NCI-H524 (cell line): ENCODE measurements at places on chromosomes 3 and 15.

- no peak for DNase-seq
Observed at GRCh38 chr3:27200721-27201489, 168.3 kb downstream of the NEK10 start.

GRCh38 chr3:4399476-4399875 is 67.6 kb downstream of the SUMF1 start:
- no peak for DNase-seq

DNA sequence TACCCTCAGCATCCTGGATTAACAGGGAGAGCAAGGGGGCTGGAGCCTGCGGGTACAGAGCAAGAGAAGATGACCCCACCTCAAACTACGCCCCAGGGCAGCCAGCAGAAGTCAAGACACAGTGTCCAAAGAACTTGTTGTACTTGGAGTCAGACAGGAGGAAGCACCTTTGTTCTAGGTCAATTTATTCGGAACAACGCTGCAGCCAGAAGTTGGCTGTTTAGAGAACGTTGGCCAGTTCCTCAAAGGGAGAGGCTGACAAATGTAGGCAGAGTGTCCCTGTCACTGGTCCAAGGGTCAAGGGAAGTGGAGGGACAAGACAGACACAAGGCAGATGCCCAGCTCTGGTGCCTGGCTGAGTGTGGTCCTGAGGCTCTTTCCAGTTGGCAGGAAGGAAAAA is 32.1 kb upstream of the PIAS1 start:
- no peak for DNase-seq

GRCh38 chr3:25830373-25831280 is 40.7 kb downstream of the OXSM start:
- DNase-seq, result peak; percentile 59

DNA sequence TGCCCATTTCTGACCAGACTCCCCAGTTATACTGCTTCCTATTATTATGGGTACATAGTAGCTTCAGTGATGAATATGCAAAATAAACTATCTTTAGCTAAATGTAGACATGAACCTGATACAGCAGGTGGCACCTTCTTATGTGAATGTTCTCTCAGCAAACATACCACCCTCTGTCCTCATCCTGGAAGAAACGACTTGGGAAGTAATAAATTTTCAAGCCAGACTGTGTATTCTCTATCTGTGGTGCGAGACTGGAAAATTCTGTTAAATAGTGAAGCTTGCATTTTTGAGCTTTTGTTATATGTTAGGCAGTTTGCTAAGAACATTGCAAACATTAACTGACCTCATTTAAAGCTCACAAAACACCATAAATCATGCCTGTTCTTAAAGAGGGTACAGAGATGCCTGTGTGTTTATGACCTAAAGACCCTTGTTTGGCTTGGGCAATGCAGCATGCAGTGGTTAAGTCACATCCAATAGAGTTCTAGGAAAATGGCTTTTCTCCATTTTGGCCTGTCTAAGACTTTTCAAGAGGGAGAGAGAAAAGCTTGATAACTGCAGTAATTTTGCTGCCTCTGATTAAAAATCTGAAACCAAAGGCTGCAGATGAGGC is 287.1 kb downstream of the NEK10 start:
- DNase-seq, result no peak

DNA sequence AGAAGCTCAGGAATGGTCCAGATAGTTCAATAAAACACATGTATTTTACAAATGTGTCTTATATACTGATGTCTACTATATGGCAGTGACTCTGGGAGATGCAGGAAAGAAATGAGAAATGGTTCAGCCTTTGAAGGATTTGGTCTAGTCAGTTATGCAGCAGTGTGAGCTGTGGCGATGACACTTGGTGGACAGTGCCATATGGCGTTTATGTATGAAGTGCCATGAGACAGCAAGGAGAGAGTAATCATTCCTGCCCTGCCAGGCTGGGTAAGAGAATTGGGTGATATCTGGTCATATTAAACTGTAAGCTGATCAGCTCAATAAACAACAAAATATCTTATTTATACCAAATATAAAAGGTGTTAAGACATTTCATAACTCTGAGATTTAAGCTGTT is 47.6 kb upstream of the ANP32A start:
- DNase-seq, result peak; percentile 68

DNA sequence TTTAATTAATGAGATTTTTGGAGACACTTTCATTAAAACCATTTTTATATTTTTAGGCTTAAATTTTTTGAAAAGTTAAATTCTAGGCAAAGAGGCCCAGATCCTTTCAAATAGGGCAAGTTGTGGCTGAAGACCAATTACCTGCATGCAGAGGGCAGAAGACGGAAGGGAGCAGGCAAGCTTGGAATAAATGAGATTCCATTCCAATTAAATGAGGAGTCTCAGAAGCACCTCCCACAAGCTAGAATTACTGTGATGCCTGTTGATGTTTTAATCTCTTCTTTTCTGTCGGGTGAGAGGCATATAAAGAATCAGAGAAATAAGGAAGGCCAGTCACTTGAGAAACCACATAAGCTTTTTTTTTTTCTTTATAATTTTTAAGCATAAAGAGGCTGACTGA is 46.8 kb downstream of the KBTBD8 start:
- DNase-seq, result no peak
